Endothelial cell of umbilical vein (primary cell): ENCODE measurements at places on chromosomes 11 and 22. TPM values are rescaled to one million over a fixed set of nuclear protein-coding genes. Genes with fewer than 3 reads are reported as not detected.

GRCh38 chr22:41951898-41952474 is at the start of gene SMIM45:
TSS of gene SMIM45 (plus strand) at chr22:41952150.
- H3K36me3 ChIP-seq: no peaks in the 10 kb centered on the region
- H3K4me1 ChIP-seq: no peaks in the 10 kb centered on the region
- H3K27me3 ChIP-seq: no peaks in the 10 kb centered on the region

GRCh38 chr11:130513132-130513531 is 64.7 kb downstream of the ADAMTS15 start:
- H3K27ac ChIP-seq: no peak overlapping the region
- no peaks in the 10 kb centered on the region for H3K27me3 ChIP-seq
- no peak overlapping the region for H3K4me3 ChIP-seq
- no peaks in the 10 kb centered on the region for H3K36me3 ChIP-seq
- DNase-seq: no peak

DNA sequence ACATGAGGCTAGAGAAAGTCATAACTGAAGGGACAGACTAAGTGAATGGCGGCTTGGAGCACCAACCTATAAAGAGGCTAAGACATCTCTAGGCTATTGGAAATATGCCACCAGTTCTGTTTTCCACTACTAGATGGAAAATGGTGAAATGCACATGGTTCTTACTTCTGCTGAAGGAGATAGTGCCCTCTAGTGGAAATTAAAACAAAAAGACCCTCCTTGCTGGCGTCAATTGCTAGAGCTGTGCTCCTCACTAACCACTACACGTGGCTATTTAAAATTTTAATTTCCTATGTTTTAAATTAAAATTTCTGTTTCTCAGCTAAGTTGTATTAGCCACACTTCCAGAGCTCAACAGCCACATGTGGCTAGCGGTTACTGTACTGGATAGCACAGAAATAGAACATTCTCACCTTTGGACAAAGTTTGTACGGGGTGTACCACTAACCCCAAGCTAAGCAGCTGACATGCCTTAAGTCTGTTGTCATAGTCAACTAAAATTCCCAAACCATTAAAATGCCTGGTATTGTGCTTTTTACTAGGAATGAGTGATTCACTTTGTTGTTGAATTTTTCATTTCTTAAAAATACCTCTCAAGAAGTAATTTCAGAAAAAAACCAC is 34.1 kb upstream of the CALCA start:
- H3K4me1 ChIP-seq: no peaks in the 10 kb centered on the region
- peaks cover 2% of the 10 kb centered on the region for H3K27me3 ChIP-seq
- peak; percentile 42 for DNase-seq
- H3K36me3 ChIP-seq: no peaks in the 10 kb centered on the region
- no peak overlapping the region for H3K4me3 ChIP-seq

The LRP5 gene
- 35.1 and 40.0 TPM in 2 replicates for polyA plus RNA-seq

The WBP2NL gene
- 0.08 and 0.13 TPM in 2 replicates for polyA plus RNA-seq

The POU2AF1 gene
- polyA plus RNA-seq: not detected in 2 replicates

DNA sequence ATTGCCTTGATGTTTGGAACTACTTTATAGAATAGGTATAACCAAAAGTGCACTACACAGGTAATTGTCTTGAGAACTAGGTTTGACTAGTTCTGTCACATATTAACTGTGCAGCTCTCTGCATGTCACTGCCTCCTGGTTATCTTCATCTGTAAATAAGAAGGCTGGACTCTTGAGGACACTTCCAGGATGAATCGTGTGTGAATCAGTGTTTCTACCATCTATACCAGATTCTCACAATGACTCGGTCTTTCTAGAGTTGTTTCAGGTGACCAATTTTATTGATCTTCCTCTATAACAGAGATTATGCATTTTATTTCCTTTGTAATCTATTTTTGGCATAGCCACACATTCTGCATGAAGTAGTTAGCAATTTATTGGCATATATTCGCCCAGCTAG is 1181.0 kb upstream of the TENM4 start:
- no peak overlapping the region for H3K27ac ChIP-seq
- H3K4me3 ChIP-seq: no peak overlapping the region
- no peak for DNase-seq
- H3K27me3 ChIP-seq: no peaks in the 10 kb centered on the region

DNA sequence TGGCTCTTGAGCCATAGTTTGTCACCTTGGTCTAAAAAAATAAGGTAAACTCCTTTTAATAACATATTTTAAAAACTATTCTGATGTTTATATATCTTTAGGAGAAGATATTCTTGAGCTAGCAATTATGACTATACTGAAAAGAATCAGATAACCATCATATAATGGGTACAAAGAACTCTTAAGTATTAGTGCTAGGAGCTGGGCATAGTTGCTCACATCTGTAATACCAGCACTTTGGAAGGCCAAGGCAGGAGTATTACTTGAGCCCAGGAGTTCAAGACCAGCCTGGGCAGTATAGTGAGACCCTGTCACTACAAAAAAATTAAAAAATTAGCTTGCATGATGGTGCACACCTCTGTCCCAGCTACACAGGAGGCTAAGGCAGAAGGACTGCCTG is 54.0 kb upstream of the B3GNT6 start:
- no peak overlapping the region for H3K4me3 ChIP-seq
- DNase-seq: no peak
- H3K27ac ChIP-seq: no peak overlapping the region
- no peaks in the 10 kb centered on the region for H3K4me1 ChIP-seq
- no peaks in the 10 kb centered on the region for H3K27me3 ChIP-seq
- no peaks in the 10 kb centered on the region for H3K36me3 ChIP-seq

DNA sequence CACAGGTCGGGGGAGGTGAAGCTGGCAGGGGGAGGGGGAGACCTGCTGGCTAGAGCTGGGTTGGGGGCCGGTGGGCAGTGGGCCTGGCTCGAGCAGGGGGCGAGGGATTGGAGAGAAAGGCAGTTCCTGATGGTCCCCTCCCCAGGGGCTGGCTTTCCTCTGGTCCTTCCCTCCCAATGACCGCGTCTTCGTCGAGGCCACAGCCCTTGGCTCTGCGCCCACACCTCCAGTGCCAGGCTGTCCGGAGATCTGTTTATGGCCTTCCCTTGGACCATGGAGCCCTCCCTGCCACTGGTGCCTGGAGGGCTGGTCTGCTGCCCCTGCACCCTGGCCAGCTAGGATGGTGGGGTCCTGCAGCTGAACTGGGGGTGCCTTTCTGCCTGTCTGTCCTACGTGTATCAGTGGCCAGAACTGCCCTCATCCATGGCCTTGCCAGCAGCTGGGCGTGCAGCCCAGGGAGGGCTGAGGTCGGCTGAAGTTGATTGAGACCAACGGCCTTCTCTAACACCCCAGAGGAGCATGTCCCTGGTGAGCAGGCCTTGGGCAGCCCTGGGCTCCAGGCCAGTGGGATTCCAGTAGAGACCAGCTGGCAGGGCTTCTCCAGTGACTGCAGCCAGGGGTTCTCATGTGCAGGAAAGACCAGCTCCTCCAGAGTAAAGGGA is 12.3 kb downstream of the TANGO2 start:
- H3K27ac ChIP-seq: no peak overlapping the region
- no peaks in the 10 kb centered on the region for H3K4me1 ChIP-seq
- peaks cover 10% of the 10 kb centered on the region for H3K36me3 ChIP-seq
- no peak overlapping the region for H3K4me3 ChIP-seq

The OR52B4 gene
- polyA plus RNA-seq: not detected in 2 replicates

DNA sequence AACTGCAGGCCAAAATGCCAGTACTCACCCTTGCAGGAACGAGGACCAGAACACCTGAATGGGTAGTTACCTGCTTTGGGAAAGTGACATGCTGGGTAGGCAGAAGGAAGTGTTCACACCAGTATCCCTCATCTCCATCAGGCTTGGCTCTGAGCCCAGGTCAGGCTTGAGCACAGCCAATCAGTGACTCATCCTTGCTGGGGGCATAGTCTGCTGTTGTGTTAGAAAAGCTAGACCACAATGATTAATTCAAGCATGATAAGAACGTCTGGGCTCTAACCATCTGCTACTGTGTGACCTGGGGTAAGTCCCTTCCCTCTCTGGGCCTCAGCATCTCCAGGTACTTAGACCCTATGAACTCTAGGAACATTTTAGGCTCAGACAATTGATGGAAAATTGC is 450.4 kb downstream of the MIAT start:
- peaks cover 58% of the 10 kb centered on the region for H3K4me1 ChIP-seq
- DNase-seq: peak; percentile 92
- no peak overlapping the region for H3K4me3 ChIP-seq

GRCh38 chr11:121761186-121761585 is 308.4 kb upstream of the SORL1-AS1 start:
- H3K4me3 ChIP-seq: no peak overlapping the region
- no peaks in the 10 kb centered on the region for H3K27me3 ChIP-seq
- no peaks in the 10 kb centered on the region for H3K4me1 ChIP-seq
- H3K27ac ChIP-seq: no peak overlapping the region
- no peak for DNase-seq
- no peaks in the 10 kb centered on the region for H3K36me3 ChIP-seq

DNA sequence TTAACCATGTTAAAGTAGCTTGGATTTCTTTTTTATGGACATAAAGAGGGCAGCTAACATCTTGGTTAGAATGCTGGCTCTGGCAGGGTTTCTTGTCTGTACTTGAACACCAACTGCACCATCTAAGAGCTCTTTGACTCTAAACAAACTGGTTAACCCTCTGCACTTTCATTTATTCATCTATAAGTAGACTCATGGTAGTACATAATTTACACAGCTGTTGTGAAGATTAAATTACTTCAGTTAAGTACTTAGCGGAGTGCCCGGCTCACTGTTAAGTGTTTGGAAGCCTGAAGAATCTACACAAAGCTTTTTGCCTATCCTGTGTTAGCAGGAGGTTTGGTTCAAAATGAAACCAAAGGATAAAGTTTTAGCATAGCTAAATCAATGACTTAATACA is 846.2 kb upstream of the API5 start:
- no peaks in the 10 kb centered on the region for H3K27me3 ChIP-seq
- DNase-seq: no peak
- peaks cover 6% of the 10 kb centered on the region for H3K4me1 ChIP-seq
- H3K4me3 ChIP-seq: no peak overlapping the region
- H3K27ac ChIP-seq: no peak overlapping the region
- H3K36me3 ChIP-seq: no peaks in the 10 kb centered on the region

GRCh38 chr11:15236559-15236958 is 121.8 kb downstream of the INSC start:
- no peaks in the 10 kb centered on the region for H3K4me1 ChIP-seq
- no peak overlapping the region for H3K27ac ChIP-seq
- no peak overlapping the region for H3K4me3 ChIP-seq
- no peaks in the 10 kb centered on the region for H3K27me3 ChIP-seq
- no peak for DNase-seq

GRCh38 chr11:121634889-121635288 is 182.1 kb upstream of the SORL1-AS1 start:
- H3K4me3 ChIP-seq: no peak overlapping the region
- H3K4me1 ChIP-seq: peaks cover 3% of the 10 kb centered on the region
- no peak overlapping the region for H3K27ac ChIP-seq
- peaks cover 6% of the 10 kb centered on the region for H3K27me3 ChIP-seq

GRCh38 chr11:10443152-10443551 is 11.9 kb upstream of the AMPD3 start:
- no peak overlapping the region for H3K4me3 ChIP-seq
- no peaks in the 10 kb centered on the region for H3K27me3 ChIP-seq
- H3K36me3 ChIP-seq: no peaks in the 10 kb centered on the region
- H3K4me1 ChIP-seq: no peaks in the 10 kb centered on the region

- peaks cover 13% of the 10 kb centered on the region for H3K4me1 ChIP-seq
- H3K27me3 ChIP-seq: no peaks in the 10 kb centered on the region
- no peaks in the 10 kb centered on the region for H3K36me3 ChIP-seq
- H3K27ac ChIP-seq: no peak overlapping the region
- H3K4me3 ChIP-seq: no peak overlapping the region
- peak; percentile 60 for DNase-seq
These were observed 31.3 kb upstream of the CTTN start for GRCh38 chr11:70367071-70367470.

GRCh38 chr11:113392236-113392921 is 4.8 kb downstream of the ANKK1 start:
- H3K36me3 ChIP-seq: no peaks in the 10 kb centered on the region
- no peaks in the 10 kb centered on the region for H3K4me1 ChIP-seq
- peaks cover 5% of the 10 kb centered on the region for H3K27me3 ChIP-seq

DNA sequence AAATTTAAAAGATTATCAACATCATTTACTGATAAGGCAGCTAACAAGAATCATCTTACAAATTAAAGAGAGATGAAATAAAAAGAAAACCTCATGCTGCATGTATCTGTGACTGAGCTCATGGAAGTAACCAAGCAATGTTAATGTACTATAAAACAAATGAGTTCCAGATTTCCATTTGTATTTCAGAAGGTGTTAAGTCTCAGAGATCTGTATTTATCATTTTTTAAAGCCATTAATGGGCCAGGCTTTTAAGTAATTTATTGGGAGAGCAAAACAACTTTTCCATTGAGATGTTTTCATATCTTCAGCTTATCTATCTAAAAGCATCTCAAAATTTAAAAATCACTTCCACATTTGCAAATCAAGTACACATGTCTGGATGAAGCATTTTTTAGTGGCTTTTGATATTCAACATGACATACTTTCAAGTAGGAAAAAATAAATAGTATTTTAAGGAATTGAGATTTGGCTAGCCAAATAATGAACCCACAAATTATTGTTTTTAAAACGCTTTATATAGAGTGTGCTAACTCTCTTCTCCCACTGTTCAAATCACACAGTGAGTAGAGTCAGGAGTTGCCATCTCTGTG is 17.9 kb upstream of the BBOX1 start:
- H3K27ac ChIP-seq: no peak overlapping the region
- no peak for DNase-seq
- H3K36me3 ChIP-seq: no peaks in the 10 kb centered on the region
- no peak overlapping the region for H3K4me3 ChIP-seq

The NCAM1 gene
- 0.03 and 0.16 TPM in 2 replicates for polyA plus RNA-seq

The NLRP14 gene
- polyA plus RNA-seq: 0.21 and 0.26 TPM in 2 replicates

- H3K27me3 ChIP-seq: no peaks in the 10 kb centered on the region
- no peaks in the 10 kb centered on the region for H3K4me1 ChIP-seq
- no peak for DNase-seq
- H3K27ac ChIP-seq: no peak overlapping the region
These were observed 360.0 kb downstream of the OPCML start for GRCh38 chr11:133172349-133172748.

The AGBL2 gene
- 0.08 and 0.24 TPM in 2 replicates for polyA plus RNA-seq

GRCh38 chr11:94885133-94885532 is 88.2 kb downstream of the CWC15 start:
- H3K4me3 ChIP-seq: no peak overlapping the region
- no peak for DNase-seq
- no peak overlapping the region for H3K27ac ChIP-seq
- H3K4me1 ChIP-seq: no peaks in the 10 kb centered on the region

The MMP12 gene
- polyA plus RNA-seq: not detected in 2 replicates

The FGF19 gene
- 0.03 TPM in 1 of 2 replicates, not detected in the other for polyA plus RNA-seq
